ENCODE measurements at places on chromosomes 2 and 18.
A peak's percentile ranks its signal among the peaks of the same experiment; 100 is the strongest.

DNA sequence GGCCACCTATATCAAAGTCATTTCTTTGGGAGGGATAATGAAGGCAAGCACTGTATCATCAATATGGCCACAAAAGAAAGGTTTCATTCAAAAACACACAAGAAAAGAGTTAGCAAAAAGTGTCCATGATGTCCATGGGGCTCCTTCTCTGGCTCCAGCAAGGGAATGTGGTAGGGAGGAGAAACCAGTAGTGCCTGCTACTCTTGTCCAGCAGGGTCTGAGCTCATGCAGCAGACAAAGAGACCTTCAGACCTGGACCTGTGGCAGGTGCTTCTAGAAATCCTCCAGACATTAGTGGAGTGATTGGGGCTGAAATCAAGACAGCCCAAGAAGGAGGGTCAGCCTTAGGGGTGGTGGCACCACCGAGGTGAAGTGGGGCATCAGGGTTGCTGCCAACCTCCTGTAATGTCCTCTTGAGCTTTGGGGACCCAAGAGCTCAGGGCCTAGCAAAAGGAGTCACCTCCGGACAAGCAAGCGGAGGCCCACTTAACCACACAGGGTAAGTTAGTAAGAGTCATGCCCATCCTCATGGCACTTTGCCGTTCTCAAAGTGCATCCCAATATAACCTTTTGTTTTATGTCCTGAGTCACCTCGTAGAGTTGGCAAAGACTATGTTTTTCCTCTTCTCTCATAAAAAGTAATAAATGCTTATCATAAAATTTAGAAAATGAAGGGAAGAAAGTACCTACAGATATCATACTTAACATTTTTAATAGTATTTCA is 112.6 kb upstream of the YPEL5 start:
- no peak for DNase-seq

- peak; percentile 28 for DNase-seq
Measured at GRCh38 chr2:229313591-229313990, 42.5 kb upstream of the PID1 start.

GRCh38 chr2:231666171-231667095 is 41.9 kb upstream of the PTMA start:
- peak; percentile 94 for DNase-seq

- DNase-seq = no peak
Measured at GRCh38 chr2:175181877-175182308, 383 bp upstream of the ATP5MC3 start.

GRCh38 chr18:57107140-57107832 is 39.6 kb upstream of the BOD1L2 start:
- DNase-seq = peak; percentile 7

Measured in GM04504 (cell line).